ENCODE measurements at places on chromosomes 11 and 22.
A peak's percentile ranks its signal among the peaks of the same experiment; 100 is the strongest.

DNA sequence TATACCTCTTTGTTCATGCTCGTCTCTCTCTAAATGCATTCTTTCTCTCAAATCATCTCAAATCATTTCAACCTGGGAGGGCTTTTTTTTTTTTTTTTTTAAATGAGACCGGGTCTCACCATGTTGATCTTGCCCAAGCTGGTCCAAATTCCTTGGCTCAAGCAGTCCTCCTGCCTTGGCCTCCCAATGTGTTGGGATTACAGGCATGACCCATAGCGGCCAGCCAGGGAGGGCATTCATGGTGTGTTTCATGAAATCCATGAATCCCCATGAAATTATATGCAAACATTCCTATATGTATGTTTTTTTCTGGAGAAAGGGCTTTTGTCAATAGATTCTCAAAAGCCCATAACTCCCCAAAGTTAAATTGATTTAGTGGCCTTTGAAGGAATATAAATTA lies 26.2 kb downstream of the ATG13 start:
- no peak for DNase-seq

DNA sequence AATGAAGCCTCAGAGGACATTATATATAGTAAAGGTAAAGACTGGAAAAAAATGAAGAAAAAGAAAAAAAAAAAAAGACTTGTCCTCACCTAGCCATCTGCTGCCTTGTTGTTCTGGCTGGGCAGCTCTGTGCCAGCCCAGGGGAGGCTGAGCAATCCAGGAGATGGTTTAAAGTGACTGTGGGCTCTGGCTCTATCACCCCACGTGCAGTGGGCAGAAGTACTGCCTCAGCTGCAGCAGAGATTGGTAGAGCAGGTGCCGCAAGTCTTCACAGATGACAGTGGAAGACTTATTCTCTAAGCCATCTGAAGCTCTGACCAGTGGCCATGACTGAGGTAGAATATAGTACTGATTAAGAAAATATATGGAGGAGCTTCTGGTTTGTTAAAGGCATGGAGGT lies 62.2 kb downstream of the SGSM3 start:
- DNase-seq, result no peak

DNA sequence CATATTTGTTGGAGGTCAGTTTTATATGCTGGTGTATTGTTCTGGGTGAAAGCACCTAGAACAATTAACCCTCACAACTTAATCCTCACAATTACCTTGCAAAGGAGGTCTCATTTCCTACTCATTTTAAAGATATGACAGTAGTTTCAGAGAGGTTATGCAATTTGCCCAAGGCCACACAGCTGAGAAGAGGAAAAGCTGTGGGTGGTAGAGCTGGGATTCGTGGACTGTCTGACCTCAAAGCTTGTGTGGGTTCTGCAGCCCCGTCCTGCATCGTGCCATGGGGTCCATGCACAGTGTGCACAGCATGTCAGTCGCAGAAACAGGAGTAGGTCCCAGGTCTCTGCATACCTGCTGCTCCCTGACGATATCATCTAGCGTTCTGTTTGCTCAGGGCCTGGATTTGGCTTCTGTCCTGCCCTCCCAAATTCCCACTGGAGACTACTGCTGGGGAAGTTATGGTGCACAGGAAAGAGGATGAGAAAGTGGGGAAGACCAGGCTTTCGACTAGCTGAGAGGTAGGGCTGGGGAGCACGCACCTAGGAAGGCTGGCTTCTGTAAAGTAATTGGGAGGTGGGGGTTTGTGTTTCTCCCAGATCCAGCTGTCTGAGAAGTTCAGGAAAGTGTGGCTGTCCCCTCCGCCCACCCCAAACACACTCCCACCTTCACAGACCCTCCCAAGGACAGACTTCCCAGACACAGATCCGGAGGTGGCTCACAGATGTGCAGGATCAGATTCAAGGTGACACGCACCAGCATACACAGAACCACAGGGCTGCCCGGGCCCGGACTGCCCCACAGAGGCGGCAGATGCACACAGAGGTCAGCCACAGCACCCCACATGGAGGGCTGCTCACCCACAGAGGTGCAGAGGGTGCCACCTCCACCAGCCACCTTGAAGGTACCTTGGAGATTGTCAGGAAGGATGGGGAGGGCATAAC lies 2.0 kb downstream of the BACE1 start:
- no peak for DNase-seq

GRCh38 chr11:123653827-123654565 lies 428 bp downstream of the SCN3B start:
- peak; percentile 8 for DNase-seq

GRCh38 chr11:66889960-66890359 lies 33.1 kb downstream of the LRFN4 start:
- no peak for DNase-seq

GRCh38 chr11:28963187-28963586 lies 855.0 kb downstream of the METTL15 start:
- no peak for DNase-seq

- no peak for DNase-seq
Observed at GRCh38 chr11:93907901-93908300, 57.5 kb upstream of the VSTM5 start.

DNA sequence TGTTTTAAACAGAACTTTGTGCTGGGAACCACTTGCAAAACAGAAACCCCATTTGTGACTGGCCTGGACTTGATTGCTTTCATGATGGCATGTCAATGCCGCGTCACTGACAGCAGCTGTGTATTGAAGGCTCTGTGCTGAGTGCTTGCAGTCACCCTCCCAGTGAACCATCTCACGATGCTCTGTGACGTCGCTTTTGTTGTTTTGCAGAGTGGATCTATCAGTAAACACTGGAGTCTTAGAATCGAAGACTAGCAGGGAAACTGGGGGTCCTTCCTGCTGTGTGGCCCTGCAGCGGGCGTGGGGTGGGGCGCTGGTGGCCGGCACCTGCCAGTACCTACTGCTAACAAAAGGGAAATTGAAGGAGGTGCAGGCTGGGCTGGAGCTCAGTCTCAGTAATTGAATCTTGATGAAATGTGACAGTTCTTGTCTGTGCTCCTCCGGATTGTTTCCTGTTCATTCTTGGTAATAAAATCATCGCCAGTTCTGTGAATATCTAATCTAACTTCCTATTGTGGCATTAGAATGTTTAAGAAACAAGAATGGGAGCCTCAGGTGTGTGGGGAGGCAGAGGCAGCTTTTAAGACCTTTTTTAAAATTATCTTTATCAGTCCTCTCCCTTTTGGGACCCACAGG lies 50.5 kb upstream of the PARVG start:
- no peak for DNase-seq

GRCh38 chr11:64834723-64835615 lies 9.5 kb downstream of the CDC42BPG start:
- DNase-seq, result no peak

GRCh38 chr11:110966131-110966530 lies 253.9 kb upstream of the ARHGAP20 start:
- no peak for DNase-seq

GRCh38 chr22:27450448-27450847 lies 351.1 kb downstream of the MN1 start:
- no peak for DNase-seq

DNA sequence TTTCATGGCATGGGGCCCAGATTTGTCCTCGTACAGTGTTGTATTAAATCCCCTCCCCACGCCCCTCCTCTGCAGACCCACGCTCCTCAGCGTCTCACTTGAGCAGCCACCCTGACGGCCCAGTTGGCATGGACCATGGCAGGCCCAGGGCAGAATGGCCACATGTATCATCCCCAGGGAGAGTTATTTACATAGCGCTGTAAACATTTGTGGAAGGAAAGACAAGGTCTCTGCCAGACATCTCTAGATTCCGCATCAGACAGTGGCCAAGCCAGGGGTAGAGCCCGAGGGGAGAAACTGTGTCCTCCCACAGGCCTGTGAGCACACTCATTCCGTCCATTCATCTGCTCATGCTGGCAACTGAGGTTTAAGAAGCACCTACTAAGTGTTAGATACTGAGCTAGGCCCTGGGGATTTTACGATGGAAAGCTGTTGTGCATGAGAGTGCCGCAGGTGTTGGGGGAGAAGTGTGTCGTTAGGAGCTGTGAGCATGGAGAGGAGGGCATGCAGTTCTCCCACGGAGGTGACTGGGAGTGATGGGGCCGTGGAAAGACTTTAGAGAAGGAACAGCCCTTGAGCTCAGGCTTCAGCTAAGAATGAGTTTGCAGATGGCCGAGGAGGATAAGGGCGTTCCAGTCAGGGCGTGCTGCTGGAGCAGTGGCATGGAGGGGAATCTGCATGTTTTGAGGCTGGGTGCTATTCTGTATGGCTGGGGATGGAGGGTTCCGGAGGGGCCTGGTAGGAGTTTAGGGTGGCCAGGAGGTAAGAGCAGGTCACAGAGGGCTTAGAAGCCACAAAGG lies 94.9 kb downstream of the GRIK4 start:
- DNase-seq, result no peak

DNA sequence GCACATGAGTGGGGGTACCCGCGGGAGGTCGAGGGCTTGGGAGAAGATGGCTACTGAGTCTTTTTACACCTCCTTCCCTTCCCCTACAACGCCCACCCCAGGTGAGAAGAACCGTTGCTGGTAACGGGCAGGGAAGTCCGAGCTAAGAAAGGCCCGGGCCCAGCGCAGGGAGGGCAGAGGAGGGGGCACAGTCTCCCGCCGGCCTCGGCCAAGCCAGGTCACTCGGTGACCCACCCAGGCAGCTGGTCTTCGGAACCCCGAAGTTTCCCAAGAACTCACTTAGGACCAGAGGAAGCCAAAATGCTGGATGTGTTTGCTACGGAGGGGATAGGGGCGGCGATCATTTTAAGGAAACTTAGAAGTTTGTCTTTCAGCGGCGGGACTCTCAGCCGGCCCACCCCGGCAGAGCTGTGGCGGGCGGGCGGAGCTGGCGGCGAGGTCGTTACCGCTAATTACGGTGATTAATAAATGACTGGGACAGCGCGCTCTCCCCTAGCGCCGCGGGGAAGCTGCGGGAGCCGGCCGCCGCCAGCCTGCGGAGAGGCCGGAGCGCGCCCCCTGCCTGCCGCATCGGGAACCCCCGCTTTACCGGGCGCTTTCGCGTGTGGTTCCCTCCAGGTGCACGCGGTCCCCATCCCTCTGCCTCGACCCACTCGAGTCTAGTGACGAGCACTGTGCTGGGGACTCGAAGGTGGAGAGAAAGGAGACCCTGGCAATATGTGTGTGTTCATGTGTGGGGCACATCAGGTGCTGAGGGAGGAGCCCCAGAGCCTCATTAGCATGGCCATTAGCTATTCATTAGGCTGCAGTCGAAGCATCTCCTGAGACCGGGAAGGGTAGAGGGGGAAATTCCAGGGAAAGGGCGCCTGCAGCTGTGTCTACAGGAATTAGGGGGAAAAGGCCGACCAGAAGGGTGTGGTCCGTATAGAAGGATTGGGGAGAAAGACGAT lies 945 bp downstream of the ROBO3 start:
- peak; percentile 21 for DNase-seq

- no peak for DNase-seq
Observed at GRCh38 chr11:1388763-1389102, 1.0 kb upstream of the BRSK2 start.

DNA sequence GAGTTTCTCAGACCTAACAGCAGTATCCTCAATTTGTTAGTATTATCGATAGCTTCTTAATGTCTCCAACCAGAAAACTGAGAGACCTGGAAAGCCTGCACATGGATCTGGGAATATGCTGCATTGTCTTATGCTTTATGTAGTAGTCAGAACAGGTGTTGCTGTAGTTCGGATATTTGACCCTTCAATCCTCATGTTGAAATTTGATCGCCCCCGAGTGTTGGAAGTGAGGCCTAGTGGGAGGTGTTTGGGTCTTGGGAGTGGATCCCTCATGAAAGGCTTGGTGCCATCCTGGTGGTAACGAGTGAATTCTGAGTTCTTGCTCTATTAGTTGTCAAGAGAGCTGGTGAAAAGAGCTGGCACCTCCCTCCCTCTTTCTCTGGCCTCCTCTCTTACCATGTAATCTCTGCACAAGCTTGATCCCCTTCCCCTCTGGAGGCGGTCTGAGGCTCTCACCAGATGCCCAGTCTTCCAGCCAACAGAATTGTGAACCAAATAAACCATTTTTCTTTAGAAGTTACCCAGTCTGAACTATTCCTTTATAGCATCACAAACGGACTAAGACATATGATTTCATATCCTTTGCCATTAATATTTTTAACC lies 227.1 kb downstream of the DDX10 start:
- DNase-seq, result no peak

DNA sequence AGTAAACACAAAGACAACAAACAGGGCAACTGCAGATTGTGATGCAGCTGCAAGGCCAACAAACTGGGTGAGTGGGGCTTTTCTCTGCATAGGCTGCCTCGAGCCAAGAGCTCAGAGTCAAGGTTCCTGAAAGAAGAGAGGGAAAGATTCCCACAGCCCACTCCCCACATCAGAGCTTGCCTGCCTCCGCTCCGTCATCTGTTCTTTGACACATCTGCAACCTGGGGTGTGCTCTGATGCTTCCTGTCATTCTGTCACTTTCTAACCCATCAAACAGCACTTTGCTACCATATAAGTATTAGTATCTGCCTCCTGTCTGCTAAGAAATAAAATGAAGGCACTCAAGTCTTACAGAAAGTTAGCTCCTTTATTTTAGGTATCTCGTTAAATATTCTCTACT lies 46.9 kb downstream of the C22orf31 start:
- DNase-seq, result no peak

Data from activated T-helper 9 cell treated with anti-CD3 and anti-CD28 coated beads, Interleukin-2, amount 50 U/mL, for 16 hours (primary cell).